ENCODE measurements at places on chromosomes 1 and 21.

- no peak for DNase-seq
Measured at GRCh38 chr1:67647814-67648358, 37.1 kb upstream of the GADD45A start.

DNA sequence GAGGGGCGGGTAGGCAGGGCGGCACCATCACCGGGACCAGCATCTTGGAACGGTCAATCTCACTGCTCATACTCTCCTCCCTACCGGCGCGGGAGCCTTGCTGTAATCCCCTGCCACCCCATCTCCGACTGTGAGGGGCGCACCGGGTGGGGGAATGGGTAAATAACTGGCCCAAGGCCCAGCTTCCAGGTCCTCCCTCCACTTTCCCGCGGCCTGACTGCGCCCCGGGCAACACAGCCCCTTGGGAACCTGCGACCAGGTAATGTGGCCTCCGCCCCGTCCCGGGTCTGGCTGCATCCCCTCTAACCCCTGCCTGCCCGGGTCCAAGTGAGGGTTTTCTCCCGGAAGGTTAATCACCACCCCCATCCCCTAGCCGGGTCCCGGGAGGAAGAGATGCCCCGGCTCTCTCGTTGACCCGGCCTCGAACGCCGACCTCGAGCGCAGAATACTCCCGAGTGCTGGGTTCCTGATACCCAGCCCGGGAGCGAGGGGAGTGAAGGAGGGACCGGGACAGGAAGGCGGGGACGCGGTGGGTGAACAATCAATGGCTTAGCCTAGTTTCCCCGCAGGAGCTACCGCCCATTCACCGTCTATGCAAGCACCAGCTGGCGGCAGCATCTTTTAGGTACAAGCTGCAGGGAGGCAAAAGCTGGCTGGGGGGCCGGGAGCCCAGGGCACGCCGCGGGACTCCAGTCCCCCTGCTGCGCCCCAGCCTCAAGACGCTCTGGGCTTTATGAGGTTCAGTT, 5.9 kb upstream of the LHX9 start:
- DNase-seq: no peak

DNA sequence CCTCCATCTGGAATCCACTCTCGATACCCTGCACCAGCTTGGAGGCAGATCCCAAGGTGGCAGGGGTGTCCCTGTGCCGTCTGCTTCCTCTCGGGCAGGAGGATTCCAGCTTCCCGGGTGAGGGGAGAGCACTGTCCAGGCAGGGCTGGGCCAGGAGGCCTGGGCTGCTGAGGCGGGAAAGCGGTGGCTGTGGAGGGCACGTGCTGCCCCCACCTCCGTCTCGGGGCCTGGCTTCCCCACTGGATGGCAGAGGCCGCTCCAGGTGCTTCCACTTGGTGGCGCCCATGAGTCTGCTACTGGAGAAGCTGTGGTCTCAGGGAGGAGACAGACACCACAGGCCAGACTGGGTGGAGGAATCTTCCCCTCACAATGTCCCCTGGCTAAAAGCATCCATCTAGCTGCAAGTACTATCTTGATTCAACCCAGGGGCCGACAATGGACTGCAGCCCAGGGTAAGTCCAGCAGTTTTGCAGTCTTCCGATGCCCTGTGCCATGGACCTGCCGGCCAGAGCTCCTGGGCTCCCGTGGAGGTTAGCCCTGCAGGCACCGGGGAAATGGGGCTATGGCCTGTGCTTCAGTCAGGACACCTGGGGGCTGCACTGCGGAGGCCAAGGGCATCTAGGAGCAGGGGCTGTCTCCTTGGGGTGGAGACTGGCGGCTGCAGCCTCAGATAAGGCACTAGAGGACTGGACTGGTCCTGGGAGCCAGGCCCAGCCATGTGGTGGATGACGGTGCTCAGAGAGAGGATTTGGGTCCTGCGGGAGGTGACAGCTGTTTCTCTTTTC, 41.3 kb upstream of the EIF4G3 start:
- peak; percentile 46 for DNase-seq

DNA sequence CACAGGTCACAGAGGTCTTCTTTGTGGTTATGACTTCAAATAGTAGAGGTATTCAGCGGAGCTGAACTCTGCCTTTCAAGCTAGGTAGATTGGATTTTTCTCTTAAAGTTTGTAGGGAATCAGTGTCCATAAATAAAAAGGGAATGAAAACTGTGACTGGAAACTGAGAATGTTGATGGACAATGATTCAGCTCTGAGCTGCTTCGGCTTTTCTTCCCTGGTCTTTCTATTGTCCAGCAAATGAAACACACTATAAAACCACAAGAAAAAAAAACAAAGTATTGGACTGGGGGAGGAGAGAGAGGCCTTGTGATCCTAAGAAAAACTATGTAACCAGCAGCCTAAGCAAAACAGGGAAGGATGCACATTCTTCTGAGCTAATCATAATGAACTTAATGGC, 11.1 kb downstream of the TNNI3K start:
- DNase-seq: no peak

DNA sequence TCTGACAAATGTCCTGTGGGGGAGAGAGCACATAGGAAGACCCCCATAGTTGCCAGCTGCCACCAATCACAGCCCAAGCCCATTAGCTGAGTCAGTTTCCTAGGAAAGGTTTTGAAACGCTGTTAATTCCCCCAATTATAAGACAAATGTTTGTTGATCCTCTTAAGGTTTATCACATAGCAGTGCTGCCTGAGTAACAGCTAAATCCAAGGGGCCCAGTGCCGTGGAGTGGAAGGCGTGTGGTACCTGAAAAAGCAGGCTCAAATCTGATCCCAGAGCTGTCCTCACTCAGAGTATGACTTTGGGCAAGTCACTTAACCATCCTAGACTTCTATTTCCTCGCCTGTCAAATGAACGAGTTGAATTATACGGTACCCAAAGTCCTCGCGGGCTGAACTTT, 69.5 kb downstream of the GRIK3 start:
- no peak for DNase-seq

DNA sequence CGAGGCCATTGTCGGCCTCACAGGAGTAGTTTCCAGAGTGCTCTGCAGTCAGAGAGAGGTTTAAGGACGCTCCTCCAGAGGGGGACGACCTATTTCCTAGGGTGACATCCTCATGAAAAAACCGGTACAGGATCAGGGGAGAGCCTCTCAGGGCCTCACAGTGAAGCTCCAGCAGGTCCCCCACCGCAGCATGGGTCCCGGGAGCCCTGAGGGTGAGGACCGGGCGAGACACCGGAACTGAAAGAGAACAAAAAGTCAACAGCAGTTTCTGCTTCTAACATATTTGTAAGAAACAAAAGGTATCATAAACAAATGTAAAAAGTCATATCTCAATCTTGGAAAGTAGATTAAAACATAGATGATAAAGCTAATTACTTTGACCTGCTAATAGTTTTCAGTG, 31.3 kb downstream of the FCRL5 start:
- DNase-seq: no peak

DNA sequence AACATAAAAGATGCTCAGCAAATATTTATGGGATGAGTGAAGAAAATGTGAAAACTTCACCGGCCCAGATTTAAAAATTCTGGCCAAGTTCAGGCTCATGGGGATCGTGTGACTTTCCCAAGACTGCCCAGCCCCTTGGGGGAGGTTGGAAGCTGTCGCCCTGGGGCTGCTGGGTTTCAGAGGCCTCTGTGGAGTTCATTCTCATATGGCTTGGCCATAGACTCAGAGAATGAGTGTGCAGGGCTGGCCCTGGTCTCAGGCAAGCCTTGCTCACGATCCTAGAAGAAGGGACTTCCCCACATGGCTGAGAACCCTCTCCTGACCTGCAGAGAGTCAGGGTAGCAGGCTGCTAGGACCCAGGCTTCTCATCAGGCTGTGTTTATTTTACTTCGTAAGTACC, 24.6 kb downstream of the PADI2 start:
- DNase-seq: no peak

GRCh38 chr1:79005945-79006344, 585 bp downstream of the ADGRL4 start:
- DNase-seq: no peak

GRCh38 chr1:201251851-201252430, 31.4 kb upstream of the PKP1 start:
- DNase-seq: no peak

DNA sequence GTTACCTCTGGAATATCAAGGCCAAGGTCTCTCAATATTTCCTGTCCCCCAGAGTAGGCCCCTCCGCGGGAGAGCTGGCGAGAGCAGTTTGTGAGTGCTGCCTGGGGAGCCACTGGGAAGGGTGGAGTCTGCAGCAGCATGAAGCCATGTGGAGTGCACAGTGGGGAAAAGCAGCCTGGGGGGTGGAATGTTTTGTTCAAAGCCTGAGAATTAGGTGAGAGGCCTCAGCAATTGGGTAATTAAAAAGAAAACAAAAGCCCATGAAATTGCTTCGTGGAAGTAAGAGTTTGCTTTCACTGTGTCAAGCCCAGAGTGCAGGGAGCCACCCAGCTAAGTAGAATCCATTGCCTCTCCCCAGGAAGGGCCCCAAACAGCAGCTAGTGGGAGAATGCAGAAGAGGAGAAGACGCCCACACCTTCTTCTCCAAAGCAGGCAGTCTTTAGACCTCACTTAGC, 30.2 kb upstream of the DISC1 start:
- DNase-seq: no peak

GRCh38 chr1:204760757-204761156, 75.2 kb upstream of the LRRN2 start:
- no peak for DNase-seq

DNA sequence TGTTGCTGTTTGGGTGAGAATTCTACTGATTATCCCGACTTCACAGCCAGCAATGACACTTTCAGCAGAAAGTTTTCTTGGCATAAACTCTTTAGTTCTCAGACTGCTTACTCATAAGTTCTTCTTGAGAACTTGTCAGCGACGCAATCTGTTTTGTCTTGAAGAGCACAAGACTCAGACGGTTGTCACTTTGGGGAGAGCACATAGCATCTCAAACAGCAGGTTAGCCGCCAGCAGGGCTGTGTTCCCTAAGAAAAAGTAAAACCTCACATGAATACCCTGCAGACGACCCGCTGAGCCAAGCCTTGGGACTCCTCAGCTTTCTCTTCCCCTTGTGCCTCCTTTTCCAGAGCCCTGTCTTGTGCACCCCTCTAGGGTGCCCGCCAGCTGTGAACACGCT, 11.4 kb downstream of the AGMAT start:
- DNase-seq: no peak

GRCh38 chr1:227321035-227321434, 2.7 kb upstream of the CDC42BPA start:
- no peak for DNase-seq

DNA sequence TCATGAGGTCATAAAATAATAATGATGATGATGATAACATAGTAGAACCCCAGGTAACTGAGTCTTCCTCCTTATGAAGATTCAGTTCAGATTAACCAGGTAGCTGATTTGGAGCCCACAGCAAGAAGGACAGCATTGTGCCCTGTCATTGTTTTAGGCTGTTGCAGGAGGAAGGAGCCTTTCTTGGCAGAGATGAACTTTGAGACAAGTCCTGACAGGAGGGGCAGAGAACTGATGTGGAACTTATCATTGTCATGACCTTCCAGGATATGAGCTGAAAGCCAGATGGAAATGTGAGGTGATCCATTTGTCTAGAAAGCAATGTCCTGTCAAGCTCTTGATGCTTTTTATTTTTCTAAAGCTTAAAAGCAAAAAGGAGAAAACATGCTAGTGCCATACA, 132.6 kb upstream of the COA6 start:
- DNase-seq: no peak

GRCh38 chr1:2474104-2474844, 1.8 kb upstream of the PLCH2 start:
- DNase-seq: no peak

GRCh38 chr1:2313651-2314261, 77.6 kb downstream of the MORN1 start:
- DNase-seq: no peak

- no peak for DNase-seq
Measured at GRCh38 chr21:28267449-28267848, 725.2 kb downstream of the LTN1 start.

- peak; percentile 9 for DNase-seq
Measured at GRCh38 chr1:174800216-174800851, 199.4 kb upstream of the CACYBP start.

- DNase-seq: no peak
Measured at GRCh38 chr1:118960026-118960561, 28.0 kb downstream of the TBX15 start.

- peak; percentile 50 for DNase-seq
Measured at GRCh38 chr1:199551967-199552565, 475.4 kb upstream of the NR5A2 start.

DNA sequence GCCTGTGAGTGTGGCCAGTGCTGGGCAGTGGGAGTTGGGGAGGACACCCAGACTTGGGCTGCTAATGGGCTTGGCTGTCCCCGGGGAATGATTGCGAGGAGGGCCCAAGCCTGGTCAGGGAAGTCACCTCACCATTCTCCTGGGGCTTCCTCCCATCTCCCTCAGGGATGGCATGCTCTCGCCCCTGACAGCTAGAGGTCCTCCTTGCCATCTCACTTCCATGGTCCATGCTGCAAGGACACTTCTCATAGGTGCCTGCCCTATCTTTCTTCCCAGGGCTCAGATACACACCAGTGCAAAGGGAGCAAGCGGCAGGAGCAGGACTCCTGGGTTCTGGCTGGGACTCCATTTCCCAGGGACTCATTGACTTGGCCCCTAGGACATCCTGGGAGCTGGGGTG, 4.1 kb downstream of the NTRK1 start:
- DNase-seq: no peak

DNA sequence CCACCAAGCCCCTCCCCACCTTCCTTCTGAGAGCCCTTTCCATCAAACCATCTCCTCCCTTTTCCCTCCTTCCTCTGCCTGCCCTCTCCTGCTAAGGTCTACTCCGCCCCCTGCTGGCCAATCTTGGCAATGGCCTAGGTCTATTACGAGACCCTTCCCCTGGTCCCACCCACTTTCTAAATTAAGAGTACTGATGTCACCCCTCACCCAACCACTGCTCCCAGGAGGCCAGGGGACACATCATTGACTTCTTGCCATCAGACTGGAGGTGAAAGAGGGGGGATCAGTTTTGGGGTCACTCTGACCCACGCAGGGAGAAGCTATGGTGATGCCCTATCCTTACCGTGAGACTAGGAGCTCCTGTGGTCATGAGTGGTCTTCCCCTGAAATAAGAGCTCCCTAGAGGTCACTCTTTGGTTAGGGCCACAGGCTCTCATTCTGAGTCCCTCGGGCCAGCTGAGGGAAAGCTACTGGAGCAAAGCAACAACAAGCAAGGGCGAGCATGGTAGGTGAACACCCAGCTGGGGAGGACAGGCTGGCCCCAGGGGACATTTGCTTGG, 34.6 kb upstream of the S100A7 start:
- DNase-seq: peak; percentile 82

GRCh38 chr21:41137889-41138288, 30.1 kb upstream of the BACE2 start:
- no peak for DNase-seq

DNA sequence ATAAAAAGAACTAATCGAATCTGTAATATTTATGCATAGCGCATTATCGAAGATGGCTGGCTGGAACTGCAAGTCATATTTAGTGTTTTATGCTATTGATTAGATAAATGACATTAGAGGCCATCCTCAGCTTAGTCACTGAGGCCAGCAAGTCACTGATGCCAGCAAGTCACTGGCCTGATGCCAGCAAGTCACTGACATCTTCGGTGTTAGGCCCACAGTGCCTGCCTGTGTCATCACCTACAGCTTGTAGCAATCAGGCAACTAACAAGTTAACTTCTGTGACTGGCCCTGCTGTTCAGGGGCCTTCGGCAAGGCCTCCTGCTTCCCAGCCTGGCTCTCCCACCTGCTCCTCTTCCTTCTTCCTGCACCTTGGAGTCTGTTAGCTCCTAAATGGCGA, 65.6 kb upstream of the SCCPDH start:
- no peak for DNase-seq

GRCh38 chr1:153538315-153538821, 2.4 kb downstream of the S100A5 start:
- no peak for DNase-seq

GRCh38 chr21:32728848-32729247, 1.0 kb upstream of the SYNJ1 start:
- DNase-seq: no peak

Data from activated CD4-positive, alpha-beta T cell treated with anti-CD3 and anti-CD28 coated beads, Interleukin-2, amount 10 ng/mL, durations not matched to agents 7 days and 5 days (primary cell).